ENCODE measurements at places on chromosomes 1 and 21.

- no peak overlapping the region for H3K27ac ChIP-seq
- no peak overlapping the region for H3K4me3 ChIP-seq
- peaks cover 12% of the 10 kb centered on the region for H3K27me3 ChIP-seq
- H3K4me1 ChIP-seq = peaks cover 3% of the 10 kb centered on the region
- DNase-seq = no peak
Measured at GRCh38 chr1:192476802-192477298, 98.7 kb upstream of the RGS1 start.

- H3K27me3 ChIP-seq = no peaks in the 10 kb centered on the region
- H3K4me3 ChIP-seq = no peak overlapping the region
- peaks cover 50% of the 10 kb centered on the region for H3K36me3 ChIP-seq
- DNase-seq = no peak
Measured at GRCh38 chr21:34913811-34914210, 135.3 kb downstream of the RUNX1 start.

DNA sequence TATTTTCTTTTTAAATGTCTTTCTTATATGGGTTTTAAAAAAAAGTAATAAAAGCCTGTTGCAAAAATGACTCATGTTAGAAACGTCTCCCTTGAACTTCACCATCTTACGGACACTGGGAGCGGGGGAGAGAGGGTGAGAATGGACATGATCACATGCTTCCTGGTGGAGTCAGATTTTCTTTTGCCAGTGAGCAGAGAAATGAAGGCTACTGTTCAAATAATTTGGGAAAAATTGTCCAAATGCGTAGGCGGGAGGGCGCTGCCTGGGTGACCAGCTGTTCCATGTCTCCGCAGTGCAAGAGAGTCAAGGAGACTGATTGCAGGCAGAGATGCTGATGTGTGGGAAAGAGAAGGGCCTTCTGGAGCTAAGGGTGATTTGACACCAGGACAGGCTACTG lies 23.1 kb downstream of the EIF2D start:
- peak overlapping the region; percentile 33 for H3K4me3 ChIP-seq
- H3K27ac ChIP-seq = peak overlapping the region; percentile 97
- H3K27me3 ChIP-seq = no peaks in the 10 kb centered on the region
- DNase-seq = no peak

GRCh38 chr1:26541816-26542711 lies 12.5 kb downstream of the RPS6KA1 start:
- H3K27me3 ChIP-seq = no peaks in the 10 kb centered on the region
- H3K36me3 ChIP-seq = peaks cover 40% of the 10 kb centered on the region
- peak overlapping the region; percentile 97 for H3K27ac ChIP-seq
- peak overlapping the region; percentile 77 for H3K4me3 ChIP-seq
- peak; percentile 73 for DNase-seq
- H3K4me1 ChIP-seq = peaks cover 67% of the 10 kb centered on the region

- H3K4me3 ChIP-seq = peak overlapping the region; percentile 65
- no peaks in the 10 kb centered on the region for H3K27me3 ChIP-seq
- H3K27ac ChIP-seq = peak overlapping the region; percentile 71
Measured at GRCh38 chr1:212290608-212291007, 5.4 kb downstream of the PPP2R5A start.

DNA sequence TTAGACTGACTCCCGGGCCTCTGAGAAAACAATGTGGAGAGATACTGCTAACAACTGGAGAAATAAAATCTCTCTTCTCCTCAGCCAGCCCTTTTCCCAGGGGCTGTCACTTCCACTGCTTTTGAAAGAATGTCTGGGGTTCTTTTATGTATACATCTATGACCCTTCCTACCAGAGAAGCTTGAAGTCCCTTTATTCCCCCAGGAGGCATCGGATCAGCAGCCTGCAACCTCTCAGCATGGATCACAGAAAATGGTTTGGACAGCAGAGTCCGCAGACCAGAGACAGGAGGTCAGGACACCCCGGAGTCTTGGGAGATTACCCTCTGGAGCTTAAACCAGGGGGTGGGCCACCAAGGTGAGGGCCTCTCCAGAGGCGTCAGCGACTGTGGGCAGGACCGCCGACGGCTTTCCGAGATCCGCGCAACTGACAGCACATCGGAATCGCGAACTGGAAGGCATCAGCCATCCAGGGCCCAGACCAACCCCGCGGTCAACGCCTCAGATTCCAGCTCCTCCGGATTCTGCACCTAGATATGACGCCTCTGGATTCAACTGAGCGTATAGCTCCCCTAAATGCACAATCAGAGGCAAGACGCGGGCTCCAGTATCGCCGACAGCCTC lies 1.0 kb downstream of the EPHA10 start:
- peaks cover 58% of the 10 kb centered on the region for H3K27me3 ChIP-seq
- H3K27ac ChIP-seq = no peak overlapping the region
- no peak for DNase-seq
- peaks cover 9% of the 10 kb centered on the region for H3K4me1 ChIP-seq
- H3K4me3 ChIP-seq = no peak overlapping the region

GRCh38 chr1:167435484-167435883 lies 82.8 kb downstream of the CD247 start:
- H3K4me1 ChIP-seq = peaks cover 37% of the 10 kb centered on the region
- peak overlapping the region; percentile 24 for H3K27ac ChIP-seq
- DNase-seq = no peak

GRCh38 chr1:18929686-18930085 lies 26.8 kb downstream of the IFFO2 start:
- peaks cover 69% of the 10 kb centered on the region for H3K4me1 ChIP-seq
- peak overlapping the region; percentile 38 for H3K27ac ChIP-seq
- DNase-seq = no peak
- peaks cover 9% of the 10 kb centered on the region for H3K36me3 ChIP-seq
- no peaks in the 10 kb centered on the region for H3K27me3 ChIP-seq

DNA sequence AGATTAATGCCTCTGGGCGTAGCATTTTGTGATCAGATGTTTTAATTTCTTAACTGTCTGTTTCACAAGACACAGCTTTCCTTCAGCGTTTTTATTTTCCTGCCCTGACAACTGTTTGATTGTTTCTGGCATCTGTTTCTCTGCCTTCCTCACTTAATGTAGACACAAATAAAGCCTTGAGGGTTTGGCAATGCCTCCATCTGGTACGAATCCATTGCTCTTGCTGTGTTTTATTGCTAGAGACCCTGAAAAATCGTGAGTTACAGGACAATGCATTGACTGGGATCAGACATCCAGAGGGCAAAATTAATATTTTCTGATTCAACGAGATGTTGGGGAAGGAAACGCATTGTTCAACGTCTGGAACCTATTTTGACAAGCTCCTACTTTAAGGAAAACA lies 363.5 kb downstream of the MRPL39 start:
- no peak overlapping the region for H3K4me3 ChIP-seq
- no peaks in the 10 kb centered on the region for H3K27me3 ChIP-seq
- no peaks in the 10 kb centered on the region for H3K36me3 ChIP-seq

DNA sequence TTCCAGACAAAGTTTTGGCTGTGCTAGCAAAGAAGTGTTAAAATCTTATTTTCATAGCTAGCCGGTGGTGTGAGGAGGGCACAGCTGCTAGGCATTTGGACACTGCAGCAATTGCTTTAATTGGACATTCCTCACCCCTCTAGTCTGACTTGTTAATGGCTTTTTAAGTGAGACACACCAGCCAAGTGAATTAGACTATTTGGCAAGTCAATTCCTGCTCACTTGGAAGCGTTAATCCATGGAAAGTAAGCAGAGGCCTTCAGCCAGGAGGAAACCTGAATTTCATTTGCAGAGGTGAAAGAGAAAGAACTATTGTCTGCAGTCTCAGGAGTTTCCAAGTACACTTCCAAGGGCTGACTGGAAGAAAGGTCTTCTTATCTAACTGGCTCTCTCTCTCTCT lies 175.7 kb downstream of the ST6GALNAC3 start:
- H3K4me3 ChIP-seq = no peak overlapping the region
- no peak for DNase-seq
- peaks cover 4% of the 10 kb centered on the region for H3K27me3 ChIP-seq
- no peak overlapping the region for H3K27ac ChIP-seq
- peaks cover 12% of the 10 kb centered on the region for H3K4me1 ChIP-seq

DNA sequence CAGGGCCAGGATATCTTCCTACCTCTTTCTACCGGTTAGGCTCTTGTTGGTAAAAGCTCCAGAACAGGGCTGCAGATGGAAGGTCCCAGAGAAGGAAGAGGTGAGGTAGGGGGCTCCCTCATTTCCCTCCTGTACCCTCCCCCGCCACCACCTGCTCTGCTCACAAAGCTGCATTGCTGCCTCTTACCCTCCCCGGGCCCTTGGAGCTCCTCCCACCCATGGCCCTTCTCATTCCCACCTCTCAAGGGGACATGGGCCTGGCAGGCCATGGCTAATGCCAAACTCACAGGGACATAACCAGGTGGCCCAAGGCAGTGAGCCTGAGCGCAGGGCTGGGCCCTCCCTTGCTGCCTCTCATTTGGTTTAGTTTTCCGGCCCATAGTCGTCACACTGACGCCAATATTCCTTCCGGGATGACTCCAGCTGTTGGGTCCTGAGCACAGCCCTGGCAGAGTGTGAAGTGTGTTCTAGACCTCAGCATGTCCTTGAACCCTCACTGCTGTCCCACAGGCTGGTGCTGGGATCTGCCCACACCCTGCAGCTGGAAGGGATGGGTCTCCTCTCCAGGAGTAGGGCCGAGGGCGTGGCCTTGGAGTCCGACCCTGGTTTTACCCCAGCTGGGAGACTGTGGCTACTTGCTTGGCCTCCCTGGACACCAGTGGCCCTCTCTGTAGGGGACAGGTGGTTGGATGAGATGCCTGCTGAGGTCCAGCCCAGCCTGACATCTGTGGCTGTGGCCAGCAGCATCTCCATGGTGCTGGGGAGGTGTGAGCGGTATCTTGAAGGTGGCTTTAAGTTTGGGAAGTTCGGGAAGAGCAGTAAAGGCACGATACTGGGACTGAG lies 104.6 kb downstream of the ARHGEF10L start:
- no peak overlapping the region for H3K27ac ChIP-seq
- no peaks in the 10 kb centered on the region for H3K27me3 ChIP-seq
- H3K36me3 ChIP-seq = no peaks in the 10 kb centered on the region
- no peak overlapping the region for H3K4me3 ChIP-seq
- no peak for DNase-seq

GRCh38 chr21:14376854-14377253 lies 6.1 kb downstream of the HSPA13 start:
- H3K4me1 ChIP-seq = peaks cover 29% of the 10 kb centered on the region
- DNase-seq = no peak
- no peaks in the 10 kb centered on the region for H3K27me3 ChIP-seq
- no peak overlapping the region for H3K27ac ChIP-seq
- peaks cover 75% of the 10 kb centered on the region for H3K36me3 ChIP-seq

DNA sequence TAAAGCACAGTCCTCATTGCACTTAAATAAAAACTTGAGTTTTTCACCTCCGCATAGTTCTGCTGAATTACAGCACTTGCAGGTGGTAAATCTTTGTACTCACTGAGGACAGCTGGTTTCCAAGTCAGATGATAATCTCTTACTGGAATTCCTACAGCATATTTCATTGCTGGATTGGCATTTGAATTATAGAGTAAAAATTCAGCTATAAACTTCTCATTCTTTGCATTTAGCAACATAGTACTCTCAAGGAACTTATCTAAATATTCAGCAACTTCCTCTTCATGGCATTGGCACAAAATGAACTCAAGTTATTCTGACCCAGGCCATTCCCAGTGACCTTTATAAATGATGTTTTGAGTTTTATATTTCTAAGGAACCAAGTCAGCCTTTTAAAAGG lies 23.4 kb downstream of the GORAB start:
- peaks cover 20% of the 10 kb centered on the region for H3K36me3 ChIP-seq
- no peak overlapping the region for H3K27ac ChIP-seq
- no peak overlapping the region for H3K4me3 ChIP-seq

DNA sequence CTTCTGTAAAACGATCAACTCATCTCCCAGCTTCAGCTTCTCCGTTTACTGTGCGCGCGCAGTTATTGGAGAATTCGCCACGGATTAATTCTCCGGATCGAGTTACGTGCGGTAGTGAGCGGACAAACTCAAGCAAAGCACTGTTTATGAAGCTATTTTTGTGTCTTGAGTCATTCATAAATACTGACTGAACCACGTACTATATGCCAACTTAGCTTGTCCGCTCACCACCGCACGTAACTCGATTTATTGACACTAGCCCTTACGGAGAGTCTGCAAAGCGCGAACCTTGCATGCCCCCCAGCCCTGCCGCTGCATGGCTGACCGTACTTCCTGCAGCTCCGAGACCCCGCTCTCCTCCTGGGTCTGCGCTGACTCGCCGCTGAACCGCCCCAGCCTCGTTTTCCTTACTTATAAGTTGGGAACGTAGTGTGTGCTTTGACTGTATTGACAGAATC lies 773 bp downstream of the CHD1L start:
- H3K27ac ChIP-seq = peak overlapping the region; percentile 76
- peaks cover 25% of the 10 kb centered on the region for H3K36me3 ChIP-seq
- peak overlapping the region; percentile 91 for H3K4me3 ChIP-seq
- peaks cover 42% of the 10 kb centered on the region for H3K4me1 ChIP-seq

DNA sequence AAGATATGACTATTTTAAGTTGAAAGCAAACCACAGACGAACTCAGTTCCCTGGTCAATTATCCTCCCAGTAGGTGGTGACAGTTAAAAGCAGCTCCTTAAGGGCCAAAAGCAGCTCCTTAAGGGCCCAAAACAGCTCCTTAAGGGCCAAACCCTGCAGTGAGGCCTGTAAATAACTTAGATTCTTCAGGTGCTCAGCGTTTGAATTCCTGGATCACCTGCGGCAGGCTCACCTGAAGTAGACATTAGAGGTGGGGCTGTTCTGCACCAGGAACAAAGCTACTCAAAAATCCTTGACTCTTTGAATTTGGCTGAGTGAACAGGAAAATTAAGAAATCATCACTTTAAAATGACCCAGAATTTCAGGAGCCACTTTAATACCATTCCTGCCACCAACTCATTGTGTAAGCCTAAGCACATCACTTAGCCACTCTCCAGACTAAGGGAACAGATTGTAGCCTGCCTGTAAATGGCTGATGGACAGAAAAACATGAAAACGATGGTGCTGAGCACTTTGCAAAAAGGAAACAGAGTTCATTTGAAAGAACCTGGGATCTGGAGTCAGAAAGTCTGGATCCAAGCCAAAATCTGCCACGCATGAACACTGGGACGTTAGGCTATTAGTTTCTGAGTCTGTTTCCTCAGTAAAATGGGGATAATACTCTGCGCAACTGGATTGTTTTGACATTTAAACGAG lies 126.9 kb downstream of the LRIG2 start:
- DNase-seq = no peak
- H3K36me3 ChIP-seq = no peaks in the 10 kb centered on the region
- H3K4me3 ChIP-seq = no peak overlapping the region
- no peak overlapping the region for H3K27ac ChIP-seq

DNA sequence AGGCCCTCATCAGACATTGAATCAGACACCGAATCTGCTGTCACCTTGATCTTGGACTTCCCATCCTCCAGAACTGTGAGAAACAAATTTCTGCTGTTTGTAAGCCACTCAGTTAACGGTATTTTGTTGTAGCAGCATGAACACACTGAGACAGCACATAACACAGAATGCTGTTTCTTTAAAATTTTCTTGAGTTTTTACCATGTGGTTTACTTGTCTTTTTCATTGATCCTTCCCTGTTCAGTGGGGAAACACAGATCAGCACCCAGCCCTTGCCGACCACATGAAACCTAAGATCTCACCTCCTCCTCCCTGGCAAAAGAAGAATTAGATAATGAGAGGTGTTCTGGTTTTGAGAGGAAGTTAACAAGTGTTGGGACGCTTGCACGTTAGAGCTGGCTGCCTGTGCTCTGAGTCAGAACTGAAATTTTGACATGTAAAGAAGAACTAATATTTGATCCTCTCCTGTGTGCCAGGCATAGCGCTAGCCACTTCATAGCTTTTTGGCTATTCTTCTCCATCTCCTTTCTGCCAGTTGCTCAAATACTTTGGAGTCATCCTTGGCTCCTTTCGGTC lies 179.6 kb downstream of the DHRS3 start:
- no peak overlapping the region for H3K4me3 ChIP-seq
- DNase-seq = peak; percentile 48
- H3K27ac ChIP-seq = peak overlapping the region; percentile 76
- H3K4me1 ChIP-seq = peaks cover 83% of the 10 kb centered on the region
- no peaks in the 10 kb centered on the region for H3K27me3 ChIP-seq
